ENCODE measurements at places on chromosomes 7 and 10. TPM values are rescaled to one million over a fixed set of nuclear protein-coding genes. Genes with fewer than 3 reads are reported as not detected.

CD36 gene
- total RNA-seq: 324 TPM

NUDT13 gene
- total RNA-seq: 2.1 TPM

STEAP2 gene
- 15.5 TPM for total RNA-seq

BUB3 gene
- 94.6 TPM for total RNA-seq

Measured in tongue (tissue), 3 donors.